ENCODE measurements at places on chromosomes 1 and 21.
A peak's percentile ranks its signal among the peaks of the same experiment; 100 is the strongest.

- peak; percentile 35 for DNase-seq
Observed at GRCh38 chr1:34164771-34165391, at the start of gene CSMD2. Gene CSMD2 (minus strand): TSS chr1:34165230. CDS start chr1:34165097, 133 bp downstream.

DNA sequence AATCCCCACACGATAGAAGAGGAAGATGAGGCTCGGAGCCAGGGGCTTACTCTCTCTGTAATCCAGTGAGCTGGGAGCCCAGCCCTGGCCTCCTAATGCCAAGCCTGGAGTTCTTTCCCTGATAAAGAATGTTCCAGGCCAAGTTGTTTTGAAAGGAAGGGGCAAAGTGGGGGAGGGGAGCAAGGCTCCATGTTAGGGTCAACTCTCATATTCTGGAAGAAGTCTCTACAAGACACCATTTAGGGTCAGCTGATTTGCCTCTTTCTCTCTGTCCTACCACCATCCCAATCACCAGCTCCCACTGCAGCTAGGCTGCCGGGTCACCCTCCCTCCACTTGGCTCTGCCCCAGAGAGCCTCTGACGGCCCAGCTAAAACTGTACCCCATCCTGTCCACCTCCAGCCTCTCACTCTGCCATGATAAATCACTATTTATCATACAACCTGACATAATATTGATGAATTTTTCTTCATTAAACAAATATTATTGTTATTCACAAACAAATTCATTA lies 95.0 kb downstream of the GLIS1 start:
- DNase-seq, result no peak

DNA sequence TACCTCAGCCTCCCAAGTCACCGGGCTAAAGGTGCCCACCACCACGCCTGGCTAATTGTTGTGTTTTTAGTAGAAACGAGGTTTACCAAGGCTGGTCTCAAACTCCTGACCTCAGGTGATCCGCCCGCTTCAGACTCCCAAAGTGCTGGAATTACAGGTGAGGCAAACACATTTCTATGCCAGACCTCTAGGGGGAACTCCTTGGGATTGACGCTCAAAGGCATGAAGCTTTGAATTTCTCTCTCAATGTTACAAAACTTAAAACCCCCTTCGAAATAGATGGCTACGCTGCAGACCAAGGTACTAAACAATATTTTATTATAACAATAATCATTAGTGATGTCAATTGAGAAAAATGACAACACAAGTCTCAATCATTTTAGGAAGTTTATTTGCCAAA lies 330.0 kb downstream of the SETD4 start:
- DNase-seq, result no peak

DNA sequence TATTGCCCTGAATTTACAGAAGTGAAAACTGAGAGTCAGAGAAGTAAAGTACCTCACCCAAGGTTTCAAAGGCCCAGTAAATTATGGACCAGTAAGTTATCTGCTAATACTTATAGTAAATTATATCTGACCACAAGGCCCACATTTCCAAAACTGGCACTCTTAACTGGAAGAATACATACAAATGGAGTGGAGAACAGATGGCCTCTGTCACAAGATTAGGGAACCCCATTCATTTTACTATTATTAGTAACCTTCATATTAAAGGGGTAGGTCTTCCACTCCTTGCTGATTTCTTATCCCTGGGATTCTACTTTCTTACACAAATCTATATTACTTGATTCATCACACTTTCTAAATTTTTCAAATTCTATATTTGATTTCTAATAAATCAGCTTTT lies 588.8 kb downstream of the NEGR1 start:
- DNase-seq, result no peak

- no peak for DNase-seq
Observed at GRCh38 chr21:30652891-30653290, 10.2 kb downstream of the KRTAP20-3 start.

All from kidney capillary endothelial cell (primary cell).